ENCODE measurements at places on chromosomes 11 and 22.

DNA sequence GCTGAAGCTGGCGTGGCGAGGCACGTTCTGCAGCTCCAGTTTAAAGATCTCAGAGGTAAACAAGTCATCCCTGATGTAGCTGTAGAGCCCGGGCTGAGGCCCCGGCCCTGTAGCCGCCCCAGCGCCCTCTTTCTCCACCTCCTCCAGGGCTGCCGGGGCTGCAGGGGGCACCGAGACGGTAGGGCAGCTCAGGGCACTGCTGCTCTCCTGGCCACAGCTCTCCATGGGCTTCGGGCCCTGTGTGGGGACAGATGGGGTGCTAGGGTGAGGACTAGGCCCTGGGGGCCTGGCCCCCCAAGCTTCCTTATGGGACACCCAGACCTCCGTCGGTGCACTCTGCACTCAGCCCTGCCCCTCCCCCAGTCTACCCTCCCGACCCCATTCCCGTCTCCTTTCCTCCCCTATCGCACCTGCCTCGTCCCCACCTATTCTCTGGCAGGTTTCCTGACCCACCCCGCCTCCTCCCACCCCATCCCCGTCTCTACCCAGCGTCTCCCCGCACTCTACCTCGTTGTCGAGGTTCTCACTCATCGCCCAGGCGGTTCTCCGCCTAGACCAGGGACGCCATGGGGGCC, 559 bp downstream of the RANBP1 start:
- DNase-seq: no peak

GRCh38 chr22:33918676-33919365, 1.5 kb downstream of the LARGE1 start:
- DNase-seq: no peak

- DNase-seq: no peak
These were observed 83.1 kb downstream of the TBC1D22A start for GRCh38 chr22:46845296-46846149.

GRCh38 chr11:66864172-66864901, 7.5 kb downstream of the LRFN4 start:
- DNase-seq: no peak

DNA sequence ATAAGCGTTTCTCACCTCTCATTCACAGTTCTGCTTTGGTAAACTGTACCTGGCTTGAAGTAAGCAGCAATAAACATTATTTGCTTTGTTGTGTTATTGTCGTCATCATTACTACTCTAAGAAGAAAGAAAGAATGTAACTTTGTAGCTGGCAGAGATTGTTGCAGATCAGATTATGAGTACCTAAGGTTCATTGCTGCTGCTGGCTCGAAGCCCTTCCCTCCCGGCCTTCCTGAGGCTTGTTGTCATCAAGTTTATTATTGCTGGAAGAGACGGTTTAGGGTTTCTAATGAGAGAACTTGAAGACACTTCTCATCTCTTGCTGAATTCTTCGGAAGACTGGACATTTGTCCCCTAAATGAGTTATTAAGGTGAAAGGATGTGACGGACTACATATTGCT, 101.3 kb downstream of the GRAMD1B start:
- DNase-seq: no peak

- DNase-seq: no peak
These were observed 306.6 kb downstream of the FAT3 start for GRCh38 chr11:92531065-92531739.

DNA sequence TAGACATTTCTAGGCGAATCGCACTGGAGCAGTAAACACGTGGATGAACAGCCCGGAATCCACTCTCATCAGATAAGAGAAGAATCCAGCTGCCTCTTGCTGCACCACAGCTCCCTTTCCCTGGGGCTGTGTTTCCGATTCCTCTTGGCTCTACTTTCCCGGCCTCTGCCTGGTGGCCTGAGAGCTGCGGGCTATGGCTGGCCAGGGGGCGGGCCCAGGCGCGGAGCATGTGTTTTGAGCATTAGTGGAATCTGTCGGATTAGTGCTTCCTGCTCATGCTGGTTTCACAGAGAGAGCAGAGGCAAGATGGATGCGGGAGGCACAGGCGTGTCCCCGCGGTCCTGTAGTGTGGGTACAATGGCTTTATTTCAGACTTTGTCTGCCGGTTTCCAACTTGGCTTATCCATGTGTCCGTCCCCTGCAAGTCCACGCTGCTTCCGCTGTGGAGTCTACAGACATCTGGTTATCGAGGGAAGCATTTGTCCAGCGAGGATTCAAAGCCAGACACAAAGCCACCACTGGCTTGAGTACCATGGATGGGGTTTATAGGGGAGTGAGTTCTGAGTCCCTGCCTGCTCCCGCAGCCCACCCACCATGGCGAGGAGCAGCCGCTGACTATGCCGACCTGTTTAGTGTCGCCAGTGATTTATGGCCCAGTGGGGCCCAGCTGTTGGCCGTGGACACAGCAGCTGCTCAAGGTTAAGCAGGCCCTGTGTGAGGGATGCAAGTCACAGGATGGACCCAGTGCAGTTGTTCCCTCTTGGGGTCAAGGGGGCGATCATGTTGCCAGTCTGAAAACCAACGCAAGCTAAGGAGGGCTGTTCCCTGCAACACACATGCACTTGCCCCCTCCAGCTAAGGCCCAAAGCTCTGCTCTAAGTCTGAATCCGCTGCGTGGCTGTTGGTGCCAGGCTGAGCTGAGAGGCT, 43.3 kb upstream of the EP300 start:
- DNase-seq: no peak

DNA sequence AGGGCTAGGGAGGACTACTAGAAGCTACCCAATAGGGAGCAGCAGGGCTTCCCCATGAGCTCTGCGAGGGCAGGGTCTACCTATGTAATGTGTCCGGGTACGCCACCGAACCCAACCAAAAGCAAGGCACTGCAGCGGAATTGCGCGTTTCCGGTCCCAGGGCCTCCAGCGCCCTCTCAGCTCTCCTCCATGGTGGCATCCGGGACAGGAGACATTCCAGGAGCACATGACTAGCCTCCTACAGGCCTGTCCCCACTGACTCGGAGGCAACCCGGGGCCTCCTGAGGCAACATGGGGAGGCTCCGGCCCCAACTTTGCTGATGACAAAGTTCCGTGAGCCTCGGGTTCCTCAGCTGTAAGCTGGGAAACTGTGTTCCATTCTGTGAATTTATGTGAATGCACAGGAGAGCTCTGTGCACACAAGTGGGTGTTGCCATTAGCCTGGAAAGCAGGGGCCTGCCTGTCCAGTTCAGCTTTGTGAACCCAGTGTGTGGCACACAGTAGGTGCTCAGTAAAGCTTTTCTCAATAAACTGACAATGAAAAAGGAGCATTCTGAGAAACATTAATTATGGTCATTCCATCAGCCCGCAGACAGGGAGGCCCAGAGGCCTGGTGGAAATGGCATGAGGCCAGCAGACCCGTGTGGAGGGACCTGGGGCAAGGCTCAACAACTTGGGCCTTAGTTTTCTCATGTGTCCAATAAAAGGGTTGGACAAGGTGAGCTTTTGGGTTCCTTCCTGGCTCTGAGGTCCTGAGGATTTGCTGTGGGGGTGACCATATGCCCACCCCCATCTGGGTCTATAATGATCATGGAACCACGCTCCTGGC, 50.3 kb downstream of the CHRDL2 start:
- DNase-seq: no peak

- DNase-seq: no peak
These were observed 1.1 kb downstream of the HMGXB4 start for GRCh38 chr22:35258191-35258988.

DNA sequence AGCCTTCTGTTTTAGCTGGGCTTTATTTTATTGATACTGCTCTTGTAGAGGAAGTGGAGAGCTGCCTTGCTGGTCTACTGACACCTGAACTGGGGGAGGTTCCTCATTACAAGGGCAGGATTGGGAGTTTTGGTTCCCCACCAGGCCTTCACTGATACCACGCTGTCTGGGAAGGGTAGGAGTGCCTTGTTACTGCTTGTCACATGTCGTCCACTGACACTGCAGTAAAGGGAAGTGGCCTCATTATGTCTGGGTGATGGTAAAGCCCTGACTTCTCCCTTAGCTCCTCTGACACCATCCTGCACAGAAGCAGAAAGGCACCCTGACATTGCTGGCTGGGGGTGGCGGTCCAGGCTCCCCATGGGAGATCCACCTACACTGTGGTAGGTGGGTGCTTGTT, 38.7 kb upstream of the ELF5 start:
- no peak for DNase-seq

GRCh38 chr11:70849031-70849430, 403.3 kb downstream of the SHANK2 start:
- DNase-seq: no peak

DNA sequence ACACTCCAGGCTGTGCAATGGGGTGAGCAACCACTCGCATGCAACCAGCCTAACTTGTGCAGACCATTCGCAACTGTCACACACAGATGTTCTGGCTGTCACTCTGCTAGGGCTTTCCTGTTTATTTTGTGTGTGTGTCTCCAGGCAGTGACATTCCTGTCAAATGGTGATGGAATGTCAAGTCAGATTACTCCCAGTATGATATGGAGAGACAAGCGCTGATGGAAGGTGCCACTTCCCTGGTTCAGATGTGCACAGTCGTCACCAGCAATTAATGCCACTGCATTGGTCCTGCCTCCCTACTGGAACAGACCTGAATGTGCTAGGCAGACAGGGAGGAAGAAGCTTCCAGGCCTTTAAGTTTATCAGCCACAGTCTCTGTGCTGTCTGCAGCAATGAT, 442.4 kb upstream of the ISX start:
- no peak for DNase-seq

DNA sequence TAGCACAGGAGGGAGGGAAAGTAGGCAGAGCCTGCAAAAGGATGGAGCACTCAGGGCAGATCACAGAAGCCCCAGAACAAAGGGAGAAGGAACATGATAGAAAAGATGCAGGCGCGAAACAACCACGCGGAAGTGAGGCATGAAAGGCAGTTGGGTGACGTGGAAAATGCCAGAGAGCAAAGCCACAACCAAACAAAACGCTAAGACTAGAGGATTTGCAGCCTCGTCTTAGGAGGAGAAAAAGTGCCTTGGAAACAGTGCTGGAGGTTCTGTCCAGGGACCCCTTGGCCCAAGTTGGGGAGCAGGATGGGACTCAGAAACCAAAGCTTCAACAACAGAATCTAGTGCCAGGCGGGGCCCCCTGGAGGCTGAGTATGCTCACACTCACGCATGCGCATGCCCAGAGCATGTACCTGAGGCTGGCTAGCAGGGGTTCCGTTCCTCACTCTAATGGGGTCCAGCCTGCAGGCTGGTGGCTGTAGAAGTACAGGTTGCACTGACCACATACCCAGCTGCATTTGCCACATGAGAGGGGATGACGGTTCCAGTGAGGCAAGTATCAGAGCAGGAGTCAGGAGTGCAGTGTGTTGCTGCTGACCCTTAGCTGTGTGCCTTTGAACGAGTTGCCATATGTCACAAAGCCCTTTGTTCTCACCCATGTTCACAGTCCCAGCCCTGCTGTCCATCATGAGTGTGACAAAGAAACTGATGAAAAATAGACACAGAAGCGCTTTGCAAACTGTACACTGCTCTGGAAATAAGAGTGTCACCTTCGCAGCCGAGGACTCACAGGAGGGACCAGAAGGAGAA, 568.6 kb upstream of the CADM1 start:
- DNase-seq: no peak

DNA sequence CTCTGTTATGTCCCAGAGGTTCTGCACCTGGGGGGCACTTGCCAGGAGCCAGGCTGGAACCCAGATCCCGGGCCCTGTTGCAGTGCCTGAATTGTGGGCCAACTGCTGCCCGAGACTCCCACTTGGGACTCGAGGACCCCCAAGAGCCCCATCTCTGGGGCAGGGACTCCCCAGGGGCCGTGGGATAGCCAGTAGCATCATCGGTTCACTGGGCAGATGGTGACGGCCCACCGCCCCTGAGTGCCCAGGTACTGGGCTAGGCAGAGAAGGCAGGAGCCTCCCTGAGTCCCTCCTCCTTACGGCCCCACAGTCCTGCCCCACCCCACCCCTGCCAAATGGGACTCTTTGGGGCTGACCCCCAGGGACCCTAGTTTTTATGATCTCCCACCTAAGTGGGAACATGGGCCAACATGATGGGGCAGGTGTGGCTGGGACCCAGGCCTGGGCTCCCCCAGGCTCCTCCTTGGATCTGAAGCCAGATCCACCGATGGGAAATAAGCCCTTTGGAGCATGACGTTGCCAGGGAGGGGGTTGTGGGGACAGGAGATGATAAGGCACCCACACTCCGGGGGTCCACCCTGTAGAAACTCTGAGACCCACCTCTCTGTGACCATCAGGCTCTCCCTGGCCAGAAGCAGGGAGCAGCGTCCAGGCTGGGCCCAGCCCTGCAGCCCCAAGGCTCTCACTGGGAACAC, 94.5 kb upstream of the FGF3 start:
- DNase-seq: no peak

- DNase-seq: no peak
These were observed 8.8 kb downstream of the LAYN start for GRCh38 chr11:111549196-111549868.

GRCh38 chr22:19855504-19856409, 1.1 kb upstream of the GNB1L start:
- peak; percentile 67 for DNase-seq

GRCh38 chr22:44752285-44753188, at the start of gene ARHGAP8:
ARHGAP8 (plus strand) TSS chr22:44752575; CDS start chr22:44786528, 33,953 bp downstream.
- DNase-seq: no peak

DNA sequence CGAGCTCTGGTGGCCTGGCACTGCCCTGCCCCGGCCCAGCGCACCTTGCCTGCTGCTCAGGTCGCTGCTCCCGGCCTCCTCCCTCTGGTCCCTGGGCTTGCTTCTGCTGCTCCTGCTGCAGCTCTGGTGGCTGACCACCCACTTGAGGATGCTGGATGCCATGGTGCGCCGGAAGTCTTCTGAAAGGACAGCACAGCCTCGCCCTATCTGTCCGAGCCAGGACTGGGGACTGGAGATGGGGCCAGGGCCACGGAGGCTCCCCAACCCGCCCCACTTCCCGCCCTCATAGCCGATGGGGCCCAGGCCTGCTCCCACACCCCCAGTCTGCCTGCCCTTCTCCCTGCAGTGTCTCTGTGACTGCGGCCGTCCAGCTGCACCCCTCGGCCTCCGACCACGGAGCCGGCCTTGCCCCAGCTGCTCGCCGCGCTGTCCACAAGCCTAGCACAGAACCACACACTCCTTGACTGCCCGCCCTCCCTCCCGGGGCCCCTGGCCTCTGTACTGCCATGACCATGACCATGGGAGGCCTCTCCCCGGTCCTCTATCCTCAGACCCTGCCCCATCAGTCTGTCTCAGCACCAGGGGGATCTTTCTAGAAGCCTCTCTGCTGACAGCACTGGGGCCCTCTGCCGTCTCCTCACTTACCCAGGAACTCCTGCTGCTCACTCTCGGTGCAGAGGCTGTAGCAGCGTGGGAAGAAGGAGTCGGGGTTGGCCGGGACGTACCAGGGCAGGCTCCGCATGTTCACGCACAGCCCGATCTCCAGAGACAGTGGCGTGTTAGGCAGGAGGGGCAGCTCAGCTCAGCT, 12.7 kb downstream of the TTLL8 start:
- DNase-seq: no peak

Measured in stimulated activated CD4-positive, alpha-beta T cell treated with anti-CD3 and anti-CD28 coated beads, Interleukin-12 subunit alpha, Interleukin-12 subunit beta, amount 100 ng/mL, for 24 hours (primary cell).